Sigmoid colon (tissue), 7 donors: ENCODE measurements at places on chromosomes 5 and 9.

- DNase-seq: no peak
Observed at GRCh38 chr5:147966829-147967228, 60.5 kb upstream of the C5orf46 start.

GRCh38 chr5:34002629-34003328 is 5.1 kb downstream of the AMACR start:
- DNase-seq: no peak

- DNase-seq: no peak
Observed at GRCh38 chr9:114930056-114930812, at the start of gene TNFSF8. Gene TNFSF8, minus strand, starts transcription at chr9:114930591. Its CDS starts 288 bp downstream, at chr9:114930303.

GRCh38 chr5:73272351-73272750 is 99.4 kb downstream of the TMEM174 start:
- DNase-seq: no peak

GRCh38 chr5:93705896-93706295 is 35.5 kb downstream of the POU5F2 start:
- DNase-seq: no peak

DNA sequence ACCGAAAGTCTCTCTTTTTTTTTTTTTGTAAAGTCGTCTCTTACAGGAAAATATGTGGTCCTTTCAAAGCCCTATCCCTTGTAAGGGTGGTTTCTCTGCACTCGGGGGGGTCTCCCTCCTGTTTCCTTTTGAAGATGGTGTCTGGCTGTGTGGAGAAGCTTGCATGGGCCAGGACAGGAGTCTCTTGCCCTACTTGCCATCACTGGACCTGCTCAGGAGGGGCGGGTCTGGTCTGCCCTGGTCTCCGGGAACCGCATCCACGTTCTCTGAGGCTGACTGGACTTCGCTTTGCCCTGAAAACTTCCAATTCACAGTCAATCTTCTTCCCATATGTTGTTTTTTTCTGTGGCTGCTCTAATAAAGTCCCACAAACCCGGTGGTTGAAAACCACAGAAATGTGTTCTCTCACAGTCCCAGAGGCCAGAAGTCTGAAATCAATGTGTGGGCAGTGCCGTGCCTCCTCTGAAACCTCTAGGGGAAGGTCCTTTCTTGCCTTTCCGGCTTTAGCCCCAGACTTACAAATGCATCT is 92.9 kb upstream of the IER5L start:
- no peak for DNase-seq

GRCh38 chr5:81269751-81270393 is 31.5 kb upstream of the ZCCHC9 start:
- DNase-seq: no peak

DNA sequence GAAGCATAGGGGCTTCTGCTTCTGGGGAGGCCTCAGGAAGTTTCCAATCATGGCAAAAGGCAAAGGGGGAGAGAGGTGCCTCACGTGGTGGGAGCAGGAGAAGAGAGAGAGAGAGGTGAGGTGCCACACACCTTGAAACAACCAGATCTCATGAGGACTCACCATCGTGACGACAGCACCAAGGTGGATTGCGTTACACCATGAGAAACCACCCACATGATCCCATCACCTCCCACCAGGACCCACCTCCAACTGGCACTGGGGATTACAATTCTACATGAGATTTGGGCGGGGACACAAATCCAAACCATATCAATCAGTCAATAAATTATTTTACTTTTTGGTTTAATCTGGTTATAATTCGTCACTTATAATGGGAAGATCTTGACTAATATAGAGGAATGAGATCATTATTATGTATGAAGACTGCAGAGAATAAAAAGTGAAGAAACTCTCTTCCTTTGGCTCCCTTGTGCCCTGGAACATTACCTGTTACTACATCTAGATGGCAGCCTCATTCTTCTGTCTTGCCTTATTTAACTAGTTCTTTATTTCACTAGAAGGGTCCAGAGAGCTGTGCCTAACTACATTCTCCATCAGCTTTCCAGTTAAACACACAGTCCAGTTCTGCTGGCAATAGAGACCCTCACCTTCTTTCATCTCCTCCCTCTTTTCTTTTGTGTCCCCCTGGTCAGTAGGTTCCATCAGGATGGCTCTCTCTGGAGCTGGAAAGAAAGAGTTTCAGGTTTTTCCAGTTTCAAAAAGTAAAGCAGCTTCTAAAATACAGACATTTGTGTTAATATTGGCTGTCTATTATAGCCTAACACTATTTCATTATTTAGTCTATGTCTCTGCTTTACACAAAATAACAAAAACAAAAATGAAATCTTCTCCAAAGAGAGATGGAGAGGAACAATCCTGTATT is 21.7 kb upstream of the SPINK7 start:
- no peak for DNase-seq

GRCh38 chr5:122846051-122846550 is 688 bp downstream of the SNX24 start:
- no peak for DNase-seq

DNA sequence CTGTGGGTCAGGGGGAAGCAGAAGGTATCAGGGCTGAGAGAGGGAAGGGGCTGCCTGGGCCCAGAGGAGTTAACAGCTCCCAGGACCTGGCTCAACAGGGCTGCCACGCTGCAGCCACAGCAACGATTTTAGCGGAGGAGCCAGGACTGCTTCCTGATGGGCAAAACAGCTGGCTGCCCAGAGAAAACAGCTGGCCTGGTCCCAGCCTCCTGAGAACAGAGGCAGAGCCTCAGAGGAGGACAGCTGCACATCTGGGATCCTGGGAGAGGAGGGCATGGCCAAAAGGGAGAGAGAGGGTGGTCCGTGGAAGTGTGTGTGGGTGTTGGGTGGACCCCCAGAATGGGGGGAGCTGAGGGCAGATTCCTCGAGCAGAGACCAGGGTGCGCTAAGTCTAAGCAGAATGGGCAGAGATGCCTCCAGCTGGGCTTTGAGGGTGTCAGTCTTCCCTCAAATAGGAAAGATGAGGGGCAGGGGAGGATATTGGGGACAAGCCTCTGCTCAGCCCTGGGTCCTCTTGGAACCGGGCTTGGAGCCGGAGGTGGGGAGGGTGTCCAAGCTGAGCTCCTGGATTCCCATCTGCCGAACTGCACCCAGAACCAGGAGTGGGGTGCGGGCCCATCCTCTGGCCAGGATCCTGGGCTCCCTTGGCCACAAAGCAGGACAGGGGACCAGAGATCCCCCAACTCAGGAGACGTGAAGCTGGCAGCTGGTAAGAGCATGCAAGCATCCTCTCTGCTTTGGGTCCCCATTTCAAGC is 9.1 kb upstream of the CERCAM start:
- no peak for DNase-seq

GRCh38 chr5:72205431-72206009 is 98.2 kb downstream of the MAP1B start:
- DNase-seq: no peak

DNA sequence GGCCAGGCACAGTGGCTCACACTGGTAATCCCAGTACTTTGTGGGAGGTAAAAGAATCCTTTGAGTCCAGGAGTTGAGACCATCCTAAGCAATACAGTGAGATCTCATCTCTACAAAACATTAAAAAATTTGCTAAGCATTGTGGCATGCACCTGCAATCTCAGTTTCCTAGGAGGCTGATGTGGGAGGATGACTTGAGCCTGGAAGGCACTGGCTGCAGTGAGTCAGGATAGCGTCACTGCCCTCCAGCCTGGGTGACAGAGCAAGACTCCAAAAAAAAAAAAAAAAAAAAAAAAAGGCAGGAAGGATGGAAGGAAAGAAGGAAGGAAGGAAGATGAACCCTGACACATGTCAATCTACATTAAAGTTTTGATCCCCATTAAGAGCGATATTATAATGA is 1452.2 kb upstream of the ACO1 start:
- DNase-seq: no peak

GRCh38 chr9:113345671-113346070 is 3.7 kb upstream of the BSPRY start:
- no peak for DNase-seq

DNA sequence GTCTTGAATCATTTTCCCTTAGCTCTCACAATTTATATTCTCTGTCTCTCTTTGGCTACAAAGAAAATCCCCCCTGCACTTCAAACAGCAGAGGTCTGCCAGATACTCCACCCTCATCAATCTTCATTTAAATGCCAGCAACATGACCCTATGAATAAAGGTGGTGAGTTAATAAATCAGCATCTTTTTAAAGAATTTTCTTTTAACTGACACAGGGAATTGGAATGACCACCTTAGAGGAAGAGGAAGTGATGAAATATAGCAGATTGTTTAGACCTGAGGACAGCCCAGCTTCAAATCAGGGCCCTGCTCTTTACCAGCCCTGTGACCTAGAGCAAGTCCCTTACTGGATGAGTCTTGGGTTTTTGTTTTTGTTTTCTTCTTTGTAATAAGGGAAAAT is 223.1 kb upstream of the PAPPA start:
- DNase-seq: no peak

- DNase-seq: no peak
Observed at GRCh38 chr5:123549256-123549904, 37.4 kb downstream of the CSNK1G3 start.

GRCh38 chr5:125181159-125181558 is 434.7 kb upstream of the ZNF608 start:
- no peak for DNase-seq

DNA sequence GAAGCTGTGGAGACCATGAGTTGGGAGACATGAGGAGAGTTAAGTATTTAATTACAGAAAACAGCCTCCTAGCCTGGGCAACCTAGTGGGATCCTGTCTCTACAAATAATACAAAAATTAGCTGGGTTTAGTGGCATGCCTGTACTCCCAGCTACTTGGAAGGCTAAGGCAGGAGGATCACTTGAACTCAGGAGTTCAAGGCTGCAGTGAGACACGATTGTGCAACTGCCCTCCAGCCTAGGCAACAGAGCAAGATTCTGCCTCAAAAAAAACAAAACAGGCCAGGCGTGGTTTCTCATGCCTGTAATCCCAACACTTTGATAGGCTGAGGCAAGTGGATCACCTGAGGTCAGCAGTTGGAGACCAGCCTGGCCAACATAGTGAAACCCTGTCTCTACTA is 52.6 kb downstream of the AQP7 start:
- DNase-seq: no peak

- DNase-seq: no peak
Observed at GRCh38 chr9:121362813-121363621, 7.0 kb downstream of the STOM start.

DNA sequence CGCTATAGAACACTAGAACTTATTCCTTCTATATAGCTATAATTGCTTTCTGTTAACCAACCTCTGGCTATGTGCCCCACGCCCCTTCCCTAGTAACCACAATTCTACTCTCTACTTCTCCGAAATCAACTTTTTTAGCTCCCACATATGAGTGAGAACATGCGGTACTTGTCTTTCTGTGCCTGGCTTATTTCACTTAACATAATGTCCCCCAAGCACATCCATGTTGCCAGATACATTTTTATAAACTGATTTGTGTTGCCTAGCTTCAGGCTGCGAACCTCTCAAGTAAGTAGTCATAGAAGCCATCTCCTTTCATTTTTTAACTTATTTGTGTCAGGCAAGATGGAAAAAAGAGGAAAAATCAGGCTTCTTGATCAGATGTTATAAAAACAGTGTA is 249.5 kb downstream of the TMEM167A start:
- DNase-seq: no peak

- DNase-seq: peak; percentile 91
Observed at GRCh38 chr9:134178768-134179551, 14.6 kb upstream of the RNU6ATAC start.

- no peak for DNase-seq
Observed at GRCh38 chr9:130298662-130299279, 33.2 kb downstream of the HMCN2 start.

- DNase-seq: no peak
Observed at GRCh38 chr5:54956922-54957321, 28.5 kb downstream of the ESM1 start.

GRCh38 chr9:84061613-84062193 is 81.1 kb downstream of the RMI1 start:
- DNase-seq: no peak

DNA sequence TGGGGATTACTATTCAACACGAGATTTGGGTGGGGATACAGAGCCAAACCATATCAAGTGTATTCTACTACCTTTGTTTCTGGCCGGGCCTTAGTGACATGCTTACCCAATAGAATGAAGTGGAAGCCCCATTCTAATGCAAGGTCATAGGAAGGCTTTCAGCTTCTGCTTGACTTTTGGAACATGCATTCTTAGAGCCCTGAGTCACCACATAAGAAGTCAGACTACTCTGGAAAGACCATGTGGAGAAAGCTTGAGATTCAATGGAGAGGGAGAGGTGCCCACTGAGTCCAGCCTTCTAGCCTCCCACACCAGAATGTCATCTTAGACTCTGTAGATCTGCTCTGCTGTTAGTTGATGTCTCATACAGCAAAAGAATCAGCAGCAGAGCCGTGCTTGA is 155.7 kb upstream of the FBN2 start:
- no peak for DNase-seq

DNA sequence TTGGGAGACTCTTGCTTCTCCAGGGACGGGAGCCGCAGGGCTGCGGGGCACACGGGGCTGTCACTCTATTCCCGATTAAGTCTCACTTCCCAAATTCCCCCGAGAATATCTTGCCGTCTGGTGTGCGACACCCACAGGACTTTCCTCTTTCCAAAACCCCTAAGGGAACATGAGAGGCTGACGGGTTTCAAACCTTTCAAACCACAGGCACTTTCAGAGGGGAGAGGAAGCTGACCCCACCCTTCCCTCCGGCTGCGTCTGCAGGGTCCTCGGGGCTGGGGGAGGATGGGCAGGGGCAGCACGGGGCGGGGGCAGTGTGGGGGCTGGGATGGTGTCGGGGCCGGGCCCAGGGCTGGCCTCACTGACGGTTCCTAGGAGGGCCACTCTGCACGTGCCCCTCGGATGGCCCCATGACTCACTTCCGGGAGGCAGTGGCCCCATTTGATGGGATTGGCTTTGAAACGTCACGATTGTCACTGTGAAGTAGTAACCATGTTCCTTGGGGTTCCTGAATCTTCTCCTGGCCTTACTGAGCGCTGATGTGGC is 38.2 kb downstream of the SLC9A3 start:
- DNase-seq: no peak

- DNase-seq: no peak
Observed at GRCh38 chr5:127838661-127839060, 135.5 kb downstream of the CCDC192 start.

- DNase-seq: no peak
Observed at GRCh38 chr5:65307931-65308330, 173.8 kb downstream of the ADAMTS6 start.

GRCh38 chr5:23627976-23628375 is 120.6 kb downstream of the PRDM9 start:
- DNase-seq: no peak

DNA sequence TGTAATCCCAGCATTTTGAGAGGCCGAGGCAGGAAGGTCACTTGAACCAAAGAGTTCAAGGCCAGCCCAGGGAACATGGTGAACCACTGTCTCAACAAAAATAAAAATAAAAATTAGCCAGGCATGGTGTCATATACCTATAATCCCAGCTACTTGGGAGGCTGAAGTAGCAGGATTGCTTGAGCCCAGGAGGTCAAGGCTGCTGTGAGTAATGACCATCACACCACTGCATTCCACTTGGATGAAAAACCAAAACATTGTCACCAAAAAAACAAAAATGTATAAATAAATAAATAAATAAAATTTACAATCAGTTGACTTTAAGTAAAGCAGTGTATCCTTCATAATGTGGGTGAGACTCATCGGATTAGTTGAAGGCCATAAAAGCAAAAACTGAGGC is 541.4 kb downstream of the CSNK1G3 start:
- DNase-seq: no peak
